ENCODE measurements at places on chromosomes 6 and 20. TPM values are rescaled to one million over a fixed set of nuclear protein-coding genes. Genes with fewer than 3 reads are reported as not detected.

PRR18 gene
- total RNA-seq: not detected

RNF5 gene
- 30.1 TPM for total RNA-seq

HS3ST5 gene
- 3.7 TPM for total RNA-seq

PLA2G7 gene
- total RNA-seq: 2.7 TPM

OPRL1 gene
- 1.1 TPM for total RNA-seq

CALHM6 gene
- 9.5 TPM for total RNA-seq

PNLDC1 gene
- total RNA-seq: not detected

- no peak for DNase-seq
Measured at GRCh38 chr20:59984541-59984940, 26.3 kb downstream of the CDH26 start.

- DNase-seq: no peak
Measured at GRCh38 chr20:17179840-17180239, 47.0 kb upstream of the PCSK2 start.

GRCh38 chr6:3209114-3210023 is 18.1 kb downstream of the TUBB2B start:
- no peak for DNase-seq

- no peak for DNase-seq
Measured at GRCh38 chr6:80641591-80641990, 535.1 kb downstream of the BCKDHB start.

DNA sequence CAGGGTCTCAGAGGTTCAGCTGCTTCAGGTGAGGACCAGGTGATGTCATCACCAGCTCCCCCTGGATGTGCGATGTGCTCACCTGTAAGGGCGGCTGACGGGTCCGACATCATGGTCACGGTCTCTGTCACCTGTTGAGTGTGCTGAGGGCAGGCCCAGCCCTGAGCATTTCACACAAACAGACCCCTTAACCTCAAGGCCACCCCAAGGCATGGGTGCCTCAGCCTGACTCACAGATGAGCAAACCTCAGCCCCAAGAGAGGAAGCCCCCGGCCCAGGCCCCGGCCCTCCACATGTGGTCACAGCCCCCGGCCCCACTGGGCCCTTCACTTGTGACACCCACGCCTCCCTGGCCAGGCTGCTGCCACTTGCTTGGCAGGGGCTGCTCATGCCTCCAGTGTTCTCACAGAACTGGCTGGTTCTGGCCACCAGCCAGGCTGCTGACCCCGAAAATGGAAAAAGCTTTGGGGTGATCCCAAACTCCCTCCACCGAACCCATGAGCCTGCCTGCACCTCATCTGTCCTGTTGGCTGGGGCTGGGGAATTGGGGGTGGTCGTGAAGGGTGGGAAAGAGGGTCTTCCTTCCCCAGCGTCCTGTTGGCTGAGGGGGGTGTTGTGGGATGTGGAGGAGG is 33.3 kb downstream of the PRR18 start:
- no peak for DNase-seq

DNA sequence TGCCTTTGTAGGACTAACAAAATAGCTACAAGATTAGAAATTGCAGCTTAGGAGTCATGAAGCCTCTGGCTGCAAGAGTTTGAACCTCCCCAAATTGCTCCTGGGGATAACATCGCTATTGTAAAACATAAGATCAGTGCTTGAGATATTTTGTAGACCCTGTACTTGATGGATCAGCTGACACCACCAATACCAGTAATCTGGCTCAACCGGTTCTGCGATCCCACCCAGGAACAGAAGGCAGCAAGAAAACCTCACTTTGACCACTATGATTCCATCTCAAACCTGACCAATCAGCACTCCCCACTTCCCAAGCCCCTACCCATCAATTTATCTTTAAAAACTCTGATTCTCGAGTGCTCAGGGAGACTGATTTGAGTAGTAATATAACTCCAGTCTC is 265.7 kb upstream of the PRND start:
- DNase-seq: no peak

DNA sequence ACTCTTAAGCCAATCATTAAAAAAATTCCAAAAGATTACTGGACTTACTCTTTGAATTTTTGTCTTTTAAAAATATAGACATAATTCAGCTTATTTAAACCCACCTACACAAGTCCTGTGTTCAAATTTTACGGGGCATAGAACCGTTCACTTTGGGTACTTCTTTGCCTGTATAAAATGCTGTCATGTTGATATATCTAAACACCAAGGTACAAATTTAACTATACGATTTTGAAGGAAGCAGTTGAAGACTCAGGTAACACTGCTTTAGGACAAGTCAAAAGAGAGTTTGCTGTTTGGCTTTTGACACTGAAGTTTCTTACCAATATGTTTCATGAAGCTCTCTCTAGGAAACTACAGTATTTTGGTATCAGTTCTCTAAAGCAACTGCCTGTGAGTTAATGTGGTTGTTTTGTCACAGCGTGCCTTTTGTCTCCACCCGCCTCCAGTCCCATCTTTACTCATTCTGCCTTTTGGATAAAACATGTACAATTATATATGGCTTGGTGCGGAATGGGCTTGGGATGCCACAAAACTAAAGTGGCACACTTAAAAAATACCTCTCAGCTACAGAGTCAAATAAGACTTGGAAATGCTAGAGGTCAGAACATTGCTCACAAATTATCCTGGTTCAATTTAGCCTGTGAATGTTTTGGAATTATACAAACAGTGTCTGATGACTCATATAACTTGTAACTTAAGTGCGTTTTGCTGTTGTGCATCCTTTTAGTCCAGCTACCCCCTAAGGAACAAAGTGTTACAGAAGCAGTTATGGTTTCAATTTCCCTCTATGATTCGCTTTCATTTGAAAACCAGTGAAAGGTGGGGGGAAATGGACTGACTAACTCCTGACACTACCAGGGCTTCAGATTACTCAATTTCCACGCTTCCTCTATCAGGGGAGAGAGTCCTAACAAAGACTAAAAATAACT is 38.7 kb downstream of the RGS17 start:
- no peak for DNase-seq

DNA sequence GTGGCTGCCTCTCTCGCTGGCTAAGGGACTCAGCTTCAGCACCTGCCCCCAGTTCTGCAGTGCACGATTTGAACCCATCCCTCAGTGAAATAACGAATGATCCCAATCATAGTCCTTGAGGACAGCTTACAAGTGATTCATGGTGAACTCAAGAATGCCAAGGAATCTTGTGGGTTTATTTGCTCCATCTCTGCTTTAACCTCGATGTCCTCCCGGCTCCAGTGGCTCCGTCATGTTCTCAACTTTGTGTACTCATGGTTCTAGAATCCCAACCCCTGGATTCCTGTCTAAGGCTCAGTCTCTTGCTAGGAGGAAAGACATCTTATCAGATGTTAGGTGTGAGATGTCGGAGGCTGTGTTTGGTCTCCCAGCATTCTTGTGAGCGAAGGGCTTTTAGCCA is 29.0 kb upstream of the GTSF1L start:
- DNase-seq: no peak

DNA sequence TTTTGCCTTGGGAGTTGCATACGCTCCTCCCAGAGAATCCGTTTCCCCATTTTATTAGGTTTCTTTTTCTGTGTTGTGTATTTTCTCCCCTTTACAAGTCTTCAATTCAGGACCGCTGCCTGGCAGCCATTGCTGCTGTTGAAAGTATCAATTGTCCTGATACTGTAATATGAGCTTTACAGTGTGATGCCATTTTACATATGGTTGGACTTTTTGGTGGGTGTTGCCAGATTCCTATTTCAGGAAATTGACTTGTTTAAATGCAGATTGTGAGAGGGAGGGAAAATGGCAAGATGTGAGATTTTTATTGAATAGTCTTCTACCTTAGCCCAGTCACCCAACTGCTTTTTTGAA is 1.2 kb downstream of the PANK2 start:
- no peak for DNase-seq

- DNase-seq: no peak
Measured at GRCh38 chr6:122712093-122712447, 67.4 kb upstream of the FABP7 start.

DNA sequence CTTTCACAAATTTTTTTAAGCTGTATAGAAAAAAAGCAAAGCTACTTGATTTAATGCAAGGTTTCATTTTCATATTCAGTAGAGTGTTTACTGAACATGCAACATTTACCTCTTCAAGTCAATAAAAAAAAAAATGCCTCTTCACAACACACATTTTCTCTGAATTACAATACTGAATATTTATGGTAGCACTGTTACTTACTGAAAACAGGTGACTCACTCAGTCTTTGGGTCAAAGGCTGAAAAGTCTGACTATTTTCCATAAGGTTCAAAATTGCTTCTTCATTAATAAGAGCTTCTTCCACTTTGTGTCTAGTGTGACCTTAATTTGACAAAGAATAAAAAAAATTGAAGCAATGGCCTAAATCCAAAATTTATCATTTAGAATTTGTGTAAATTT is 101.9 kb downstream of the REV3L start:
- no peak for DNase-seq

DNA sequence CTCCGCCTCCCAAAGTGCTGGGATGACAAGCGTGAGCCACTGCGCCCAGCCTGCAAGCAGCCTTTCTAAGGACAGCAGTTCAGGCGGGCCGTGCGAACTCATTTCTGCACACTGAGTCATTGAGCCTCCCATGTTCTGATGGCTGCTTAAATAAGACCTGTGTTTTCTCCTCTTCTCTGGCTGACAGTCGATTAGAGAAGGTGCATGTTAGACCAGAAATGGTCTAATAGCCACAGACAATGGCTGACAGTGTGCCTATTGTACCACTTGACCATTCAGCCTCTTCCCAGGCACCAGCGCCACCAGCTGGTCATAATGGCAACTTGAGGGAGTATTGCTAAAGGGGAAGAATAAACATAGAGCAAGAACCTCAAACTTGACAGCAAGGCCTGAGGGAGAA is 6.2 kb downstream of the CST11 start:
- DNase-seq: no peak

DNA sequence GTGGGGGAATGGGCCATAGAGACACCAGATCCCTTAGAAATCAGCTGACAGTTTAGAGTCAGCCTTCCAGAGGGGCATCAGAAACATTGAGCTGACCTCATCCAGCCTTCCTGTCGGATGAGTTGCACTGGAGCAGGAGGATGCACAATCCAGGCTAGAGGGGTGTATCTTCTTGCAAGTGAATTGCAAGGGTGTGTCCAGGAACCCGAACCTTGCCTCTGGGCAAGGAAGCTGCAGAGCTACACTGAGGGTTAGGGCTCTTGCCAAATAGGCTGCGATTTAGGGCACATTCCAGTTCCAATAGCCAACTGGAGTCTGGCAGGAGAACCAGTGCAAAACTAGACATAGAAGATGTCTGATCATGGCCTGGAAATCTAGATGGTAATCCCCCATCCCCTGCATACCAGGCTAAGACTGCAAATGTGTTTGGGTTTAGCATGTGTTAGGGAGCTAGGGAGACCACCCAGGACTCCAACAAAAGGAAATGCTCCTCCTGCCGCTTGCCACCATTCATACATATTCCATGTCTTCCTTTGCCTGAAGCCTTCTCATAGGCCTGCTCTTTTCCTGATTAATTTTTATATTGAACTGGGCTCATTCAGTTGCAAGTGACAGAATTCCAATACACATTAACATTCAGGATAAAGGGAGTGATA is 6.3 kb upstream of the UTRN start:
- no peak for DNase-seq

- DNase-seq: no peak
Measured at GRCh38 chr6:149216459-149216858, 101.1 kb upstream of the TAB2 start.

- no peak for DNase-seq
Measured at GRCh38 chr6:123742626-123743025, 61.0 kb upstream of the NKAIN2 start.

- no peak for DNase-seq
Measured at GRCh38 chr6:28393912-28394662, 5.5 kb downstream of the ZSCAN12 start.

DNA sequence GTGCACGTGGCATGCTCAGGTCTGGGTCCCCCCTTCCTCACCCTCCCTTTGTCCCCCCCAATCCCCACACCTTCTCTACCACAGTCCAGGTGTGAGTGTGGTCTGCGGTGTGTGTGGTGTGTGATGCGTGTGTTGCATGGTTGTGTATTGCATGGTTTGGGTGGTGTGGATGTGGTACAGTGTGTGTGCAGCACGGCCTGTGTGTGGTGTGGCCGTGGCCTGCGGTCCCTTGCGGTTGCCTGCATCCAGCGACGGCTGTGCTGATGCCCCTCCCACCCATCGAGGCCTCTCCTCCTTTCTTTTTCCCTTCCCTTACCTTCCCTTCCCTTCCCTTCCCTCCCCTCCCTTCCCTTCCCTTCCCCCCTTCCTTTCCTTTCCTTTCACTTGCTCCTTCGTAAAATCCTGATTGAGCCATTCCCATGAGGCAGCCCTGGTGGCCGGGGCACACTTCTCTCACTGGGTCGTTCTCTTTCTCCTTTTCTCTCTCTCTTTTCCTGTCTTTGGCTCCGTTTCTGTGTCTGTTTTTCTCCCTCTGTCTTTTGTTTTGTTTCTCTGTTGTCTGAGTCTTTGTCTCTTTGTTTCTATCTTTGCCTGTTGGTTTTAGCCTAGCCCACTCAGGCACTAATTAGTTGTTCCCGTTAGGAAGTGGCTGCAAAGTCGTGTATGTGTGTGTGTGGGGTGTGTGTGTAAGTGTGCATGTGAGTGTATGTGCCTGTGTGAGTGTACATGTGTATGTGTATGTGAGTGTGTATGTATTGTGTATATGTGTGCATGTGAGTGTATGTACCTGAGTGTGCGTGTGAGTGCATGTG is 65.7 kb downstream of the SRC start:
- DNase-seq: no peak

DNA sequence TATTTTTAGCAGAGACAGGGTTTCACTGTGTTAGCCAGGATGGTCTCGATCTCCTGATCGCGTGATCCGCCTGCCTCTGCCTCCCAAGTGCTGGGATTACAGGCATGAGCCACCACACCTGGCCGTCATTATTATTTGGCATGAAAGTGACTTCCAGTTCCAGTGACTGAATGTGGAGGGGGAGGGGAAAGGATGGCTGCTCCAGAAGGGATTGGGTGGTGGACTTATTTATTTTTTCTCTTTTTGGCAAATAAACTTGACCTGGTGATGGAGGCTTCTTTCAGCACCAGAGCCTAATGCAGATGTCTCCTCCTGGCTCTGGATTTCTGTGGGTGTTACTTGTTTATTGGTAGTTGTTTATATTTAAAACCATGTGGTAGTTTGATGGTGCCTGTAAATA is 16.9 kb upstream of the SLC22A23 start:
- DNase-seq: no peak

DNA sequence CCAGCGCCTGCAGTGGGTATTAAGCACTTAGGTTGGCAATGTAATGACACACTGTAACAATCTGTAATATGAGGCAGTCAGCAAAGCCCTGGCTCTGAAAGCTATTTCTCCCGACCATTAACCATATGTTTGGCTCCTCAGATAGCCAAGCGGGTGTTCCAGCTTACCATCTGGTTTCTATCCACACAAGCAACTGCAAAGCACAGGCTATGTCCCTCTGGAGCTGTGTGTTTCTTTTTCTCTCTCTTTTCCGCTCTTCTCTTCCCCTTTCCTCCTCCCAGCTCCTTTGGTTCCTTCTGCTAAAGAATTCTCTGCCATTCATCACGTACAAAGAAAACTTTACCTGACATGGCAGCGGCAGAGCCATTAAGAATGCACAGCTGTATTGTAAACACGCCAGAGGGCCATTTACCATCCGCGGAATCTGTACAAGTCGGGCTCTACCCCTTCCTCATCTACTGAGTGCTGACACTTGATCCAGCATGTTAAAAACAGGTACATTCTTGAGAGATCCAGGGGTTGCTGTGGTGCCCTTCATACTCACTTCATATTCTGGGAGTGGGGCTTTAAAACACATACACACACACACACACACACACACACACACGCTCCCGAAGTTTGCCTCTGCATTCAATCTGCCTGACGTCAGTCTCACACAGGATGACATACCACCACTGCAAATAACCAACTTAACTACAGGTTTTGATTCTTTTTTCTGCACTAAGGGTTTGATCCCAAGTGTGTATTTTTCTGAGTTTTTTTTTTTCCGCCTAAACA is 77.2 kb downstream of the BACH2 start:
- peak; percentile 86 for DNase-seq

Data from urinary bladder (tissue), 4 donors.